OCI-M1 (cell line): ENCODE measurements at places on chromosomes 13 and 19.

GRCh38 chr19:48216933-48217332 is 38.8 kb downstream of the CARD8 start:
- DNase-seq = no peak

GRCh38 chr19:18281082-18282020 is at the start of gene JUND:
JUND (minus strand) TSS chr19:18281622; CDS start chr19:18281484, 138 bp downstream.
- peak; percentile 98 for DNase-seq

DNA sequence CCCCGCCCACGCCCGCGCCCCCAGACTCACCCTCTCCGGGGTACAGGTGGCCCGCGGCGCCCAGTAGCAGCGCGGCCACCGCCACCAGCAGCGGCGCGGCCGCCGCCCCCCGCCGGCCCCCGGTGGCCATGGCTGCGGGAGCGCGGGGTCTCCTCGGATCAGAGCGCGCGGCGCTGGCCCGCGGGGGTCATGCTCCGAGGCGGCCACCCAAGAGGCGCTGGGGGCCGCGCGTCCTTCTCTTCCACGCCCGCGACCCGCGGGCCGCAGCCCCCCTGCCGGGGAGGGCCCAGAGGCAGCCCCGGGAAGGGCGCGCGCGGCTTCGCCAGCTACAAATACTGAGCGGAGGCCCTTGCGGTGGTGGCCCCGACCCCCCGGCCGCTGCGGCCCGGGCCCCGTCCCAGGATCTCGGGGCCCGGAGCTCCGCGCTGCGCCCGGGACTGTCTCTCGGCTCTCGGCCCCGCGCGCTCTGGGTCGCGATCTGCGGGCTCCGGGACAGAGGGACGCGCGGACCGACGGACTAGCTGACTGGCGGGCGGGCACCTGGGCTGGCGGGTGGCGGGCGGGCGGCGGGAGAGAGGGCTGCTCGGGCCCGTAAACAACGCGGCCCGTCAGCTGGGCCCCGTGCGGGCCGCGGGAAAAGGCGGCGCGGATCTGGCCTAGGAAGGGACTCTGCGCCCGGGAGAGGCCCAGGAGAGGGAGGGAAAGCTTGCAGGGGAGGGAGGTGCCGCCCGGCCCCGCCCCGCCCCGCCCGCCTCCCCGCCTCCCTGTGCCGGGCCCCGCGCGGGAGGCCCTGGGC is at the start of gene INSR:
TSS of gene INSR (minus strand) at position 653 of the 796 bp plus-strand sequence. CDS start at position 130, 523 bp downstream.
- peak; percentile 76 for DNase-seq

- no peak for DNase-seq
Measured at GRCh38 chr19:17931532-17932191, 1.2 kb upstream of the CCDC124 start.

DNA sequence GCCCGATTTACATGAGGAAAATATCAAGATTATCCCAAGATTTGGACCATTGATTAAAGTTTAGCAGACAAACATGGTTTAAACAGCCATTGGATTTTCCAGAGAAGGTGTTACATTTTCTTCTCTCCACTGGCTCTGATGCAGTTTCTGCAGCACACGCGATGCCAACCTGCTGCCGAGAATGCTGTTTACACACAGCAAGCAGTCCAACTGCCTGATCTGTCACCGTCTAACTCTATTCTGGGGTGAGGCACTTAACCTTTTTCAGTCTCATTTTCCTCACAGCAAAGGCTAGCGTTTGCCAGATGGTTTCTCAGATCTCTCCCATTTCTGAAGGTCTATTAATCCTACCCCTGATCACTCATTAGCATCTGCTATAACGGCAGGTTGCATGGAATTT is 763.5 kb upstream of the GPC6 start:
- no peak for DNase-seq
